CD4-positive, alpha-beta T cell treated with Interleukin-12 subunit alpha and Interleukin-12 subunit beta, for 1 hour (primary cell): ENCODE measurements at places on chromosomes 13 and 19.

GRCh38 chr13:109162248-109163036 is 533.0 kb downstream of the MYO16 start:
- peak; percentile 18 for DNase-seq

- DNase-seq, result peak; percentile 30
Measured at GRCh38 chr19:3471954-3472655, 8.2 kb downstream of the SMIM24 start.

GRCh38 chr13:64505336-64505910 is 2724.7 kb downstream of the PCDH9 start:
- DNase-seq, result no peak

DNA sequence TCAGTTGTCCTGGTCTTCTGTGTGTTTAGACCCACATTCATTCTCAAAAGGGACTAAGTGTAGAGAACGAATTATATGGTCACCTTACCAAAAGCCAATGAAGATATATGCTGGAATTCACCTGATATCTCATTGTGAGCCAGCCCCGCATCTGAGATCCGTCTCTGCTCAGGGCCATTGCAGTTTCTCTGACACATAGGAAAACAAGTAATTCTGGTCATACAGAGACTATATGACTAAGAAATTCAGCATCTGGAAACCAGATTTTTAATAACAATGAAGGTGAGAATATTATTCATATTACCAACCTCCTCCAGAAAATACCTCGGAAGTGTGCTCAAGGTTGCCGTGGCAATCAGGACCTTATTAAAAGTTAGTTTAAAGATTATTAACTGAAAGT is 278.6 kb upstream of the EDNRB start:
- DNase-seq, result no peak

DNA sequence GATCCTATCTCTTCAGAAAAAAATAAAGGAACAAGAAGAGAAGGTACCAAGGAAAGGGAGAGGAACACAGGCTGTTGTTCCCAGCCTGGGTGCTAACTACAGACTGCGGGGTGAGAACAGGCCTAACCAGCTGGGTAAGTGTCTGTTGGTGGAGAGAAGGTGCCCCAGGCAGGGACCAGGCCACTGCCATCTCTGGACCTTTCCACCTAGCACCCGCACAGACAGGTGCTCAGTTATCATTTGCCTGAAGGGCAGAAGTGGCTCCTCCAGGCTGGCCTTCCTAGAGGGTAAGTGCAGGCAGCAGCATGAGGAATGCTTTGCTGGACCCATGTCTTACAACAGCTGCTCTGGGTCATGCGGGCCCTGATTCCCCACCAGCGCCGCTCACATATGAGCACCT is 10.1 kb downstream of the DNMT1 start:
- no peak for DNase-seq

GRCh38 chr13:25881971-25882451 is 169.8 kb downstream of the SHISA2 start:
- DNase-seq, result no peak

- no peak for DNase-seq
Measured at GRCh38 chr13:105638426-105638825, 897.0 kb downstream of the EFNB2 start.

DNA sequence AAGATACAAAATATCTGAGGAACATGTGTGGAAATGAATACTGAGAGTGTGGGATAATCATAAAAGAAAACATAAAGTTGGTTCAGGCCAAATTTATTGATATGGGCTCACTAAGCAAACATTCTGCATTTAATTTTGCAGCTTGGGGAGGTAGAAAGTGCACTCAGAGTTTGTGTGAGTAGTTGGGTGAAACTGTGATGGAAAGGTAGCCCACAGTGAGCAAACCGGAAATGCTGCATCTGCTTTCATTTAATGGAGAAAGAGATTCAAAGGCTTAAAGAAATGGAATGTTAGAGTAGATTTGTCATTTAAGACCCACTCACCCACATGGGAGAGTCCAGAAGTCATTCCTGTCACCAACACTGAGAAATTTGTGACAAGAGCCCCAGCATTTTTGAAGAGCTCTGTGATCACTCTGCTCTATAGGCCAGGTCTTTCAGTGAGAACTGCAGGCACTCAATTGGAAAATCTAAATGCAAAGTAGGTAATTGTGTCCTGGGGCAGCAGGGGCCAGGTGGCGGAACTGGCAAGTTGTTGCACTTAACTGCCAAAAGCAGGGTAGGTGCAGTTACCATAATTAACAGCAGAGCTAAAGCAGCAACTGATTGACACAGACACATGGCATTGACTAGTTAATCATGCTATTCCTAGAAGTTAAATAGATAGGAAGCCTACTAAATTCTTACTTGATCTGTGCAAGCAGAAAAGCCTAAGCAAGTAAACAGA is 1228.3 kb upstream of the PCDH20 start:
- no peak for DNase-seq

GRCh38 chr13:75702476-75702875 is 66.3 kb downstream of the LMO7 start:
- DNase-seq, result no peak

DNA sequence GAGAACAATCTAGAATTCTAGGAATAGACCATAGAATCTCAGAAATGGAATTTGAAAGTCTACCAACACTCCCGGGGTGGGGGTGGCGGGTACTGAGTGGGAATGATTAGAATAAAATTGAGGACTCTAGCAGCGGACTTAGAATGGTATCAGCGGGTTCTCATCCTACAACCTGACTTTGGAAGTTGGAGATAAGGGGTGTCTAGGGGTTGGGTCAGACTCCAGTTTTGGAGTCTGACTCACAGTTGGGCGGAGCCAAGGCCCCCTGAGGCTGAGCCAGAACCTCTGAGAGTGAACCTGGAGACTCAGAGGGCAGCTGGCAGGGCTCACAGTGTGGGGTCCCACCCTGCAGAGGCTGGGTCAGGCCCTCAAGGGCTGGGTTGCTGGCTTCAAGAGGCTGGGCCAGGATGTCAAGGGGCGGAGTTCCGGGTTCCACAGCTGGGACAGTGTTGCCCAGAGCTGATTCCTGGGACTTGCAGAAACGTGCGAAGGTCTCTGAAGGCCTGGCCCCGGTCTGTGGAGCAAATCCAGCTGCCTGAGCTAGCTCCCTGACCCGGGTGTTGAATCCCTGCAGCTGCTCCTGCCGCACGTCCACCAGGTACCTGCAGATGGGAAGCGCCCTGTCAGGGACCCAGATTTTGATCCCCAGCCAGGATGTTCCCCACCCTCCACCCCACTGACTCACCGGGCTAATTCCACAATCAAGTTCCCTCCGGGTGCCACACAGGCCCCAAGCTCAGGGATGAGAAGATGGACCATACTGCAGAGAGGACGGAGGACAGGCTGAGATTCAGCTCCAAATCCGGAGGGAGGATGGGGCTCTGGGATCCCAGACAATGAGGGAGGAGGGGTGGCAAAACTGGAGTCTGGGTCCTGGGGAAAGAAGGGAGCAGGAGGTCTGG is 1.6 kb upstream of the TNNI3 start:
- DNase-seq, result no peak

DNA sequence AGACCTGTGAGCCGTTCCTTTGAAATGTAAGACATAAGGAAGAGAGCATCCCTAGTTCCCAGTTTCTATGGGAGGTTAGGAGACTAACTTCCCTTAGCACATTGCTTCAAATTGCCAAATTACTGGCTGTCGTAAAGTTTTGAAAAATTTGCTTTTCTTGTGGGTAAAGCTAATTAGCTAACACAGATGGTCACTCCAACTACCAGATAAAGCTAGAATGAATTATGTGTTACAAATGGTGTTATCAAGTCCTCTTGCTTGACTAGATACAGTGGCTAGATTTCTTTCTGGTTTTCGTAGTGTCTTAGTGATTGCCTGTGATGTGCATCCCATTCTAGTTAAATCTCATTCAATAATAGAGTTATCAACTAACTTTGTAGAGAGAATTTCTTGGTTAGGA is 416.6 kb upstream of the ATXN8OS start:
- DNase-seq, result no peak

DNA sequence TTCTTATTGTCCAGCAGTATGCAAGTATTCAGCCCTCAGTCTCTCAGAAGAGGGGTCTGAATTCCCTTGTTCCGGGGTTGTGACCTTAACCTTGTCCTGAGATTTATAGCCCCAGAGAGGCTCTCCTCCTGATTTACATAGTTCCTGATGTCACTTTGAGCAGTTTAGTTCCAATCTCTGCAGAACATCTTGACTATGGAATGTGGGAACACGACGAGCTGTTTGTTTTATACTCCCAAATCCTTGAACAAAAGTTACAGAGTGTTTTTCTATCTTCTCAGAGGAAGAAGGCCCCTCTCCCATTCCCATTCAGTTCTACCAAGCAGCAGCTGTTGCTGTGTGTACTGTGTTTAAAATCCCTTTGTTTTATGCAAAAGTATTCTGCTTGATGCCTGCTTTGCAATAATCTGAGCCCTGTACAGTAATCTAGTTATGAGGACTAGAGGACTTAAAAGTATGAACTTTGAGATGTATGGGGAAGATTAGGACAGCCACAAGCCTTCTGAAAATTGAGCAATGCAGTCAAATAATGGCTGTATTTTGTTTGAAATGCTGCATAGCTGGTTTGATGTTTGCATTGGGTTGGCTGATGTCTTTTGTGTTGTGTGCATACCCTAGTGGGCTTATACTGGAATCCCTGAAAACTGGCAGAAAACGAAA is 74.7 kb downstream of the KL start:
- DNase-seq, result no peak

- DNase-seq, result no peak
Measured at GRCh38 chr19:17235971-17236777, 9.5 kb downstream of the NR2F6 start.

DNA sequence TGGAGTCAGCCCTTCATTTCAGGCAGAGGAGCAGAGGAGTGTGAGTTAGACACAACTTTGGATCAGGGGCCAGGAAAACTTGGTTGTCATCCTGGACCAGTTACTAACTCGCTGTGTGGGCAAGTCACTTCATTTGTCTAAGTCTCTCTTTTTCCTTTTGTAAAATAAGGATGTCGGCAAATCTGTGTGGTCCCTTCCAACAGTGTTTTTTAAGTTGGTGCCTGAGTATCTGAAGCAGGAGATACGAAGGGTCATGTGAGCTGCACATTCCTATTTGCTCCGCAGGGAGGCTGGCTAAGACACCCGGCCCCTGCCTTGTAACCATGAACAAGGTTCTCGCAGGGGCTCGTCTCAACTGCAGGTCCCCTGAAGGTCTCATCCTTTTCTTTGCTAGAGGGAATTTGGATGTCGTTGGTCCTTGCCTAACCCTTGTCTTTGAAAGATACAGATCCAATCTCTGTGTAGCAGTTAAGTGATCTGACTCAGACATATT is 64.3 kb downstream of the LRCH1 start:
- no peak for DNase-seq

- DNase-seq, result no peak
Measured at GRCh38 chr19:55459950-55460657, 1.3 kb downstream of the ISOC2 start.

DNA sequence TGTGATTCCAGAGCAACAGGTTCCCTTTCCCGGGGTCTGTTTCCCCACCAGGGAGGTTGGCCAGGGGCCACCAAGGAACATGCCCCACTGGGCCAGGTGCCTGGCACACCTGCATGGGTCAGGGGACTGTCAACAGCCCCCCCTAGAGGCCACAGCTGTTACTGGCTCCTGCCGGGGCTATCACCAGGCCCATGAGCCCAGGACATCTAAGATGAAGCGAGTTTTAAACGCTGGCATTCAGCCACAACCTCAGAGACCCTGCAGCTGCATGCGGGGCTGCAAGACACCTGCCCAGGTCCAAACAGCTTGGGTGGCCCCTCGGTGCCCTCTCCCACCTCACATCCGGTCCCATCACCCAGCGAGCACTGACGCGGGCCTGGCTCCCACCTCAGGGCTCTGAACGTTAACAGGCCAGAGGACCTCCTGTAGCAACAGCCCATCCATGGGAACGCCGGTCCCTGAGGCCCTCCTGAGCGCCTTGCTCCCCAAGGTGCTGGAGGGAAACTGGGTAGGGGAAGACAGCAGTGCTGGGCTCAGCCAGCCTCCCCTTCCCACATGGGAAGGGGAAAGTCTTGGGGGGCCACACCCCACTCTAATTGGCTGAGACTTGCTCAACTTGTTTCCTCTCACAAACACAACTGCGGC is 12.0 kb downstream of the KHSRP start:
- peak; percentile 60 for DNase-seq

DNA sequence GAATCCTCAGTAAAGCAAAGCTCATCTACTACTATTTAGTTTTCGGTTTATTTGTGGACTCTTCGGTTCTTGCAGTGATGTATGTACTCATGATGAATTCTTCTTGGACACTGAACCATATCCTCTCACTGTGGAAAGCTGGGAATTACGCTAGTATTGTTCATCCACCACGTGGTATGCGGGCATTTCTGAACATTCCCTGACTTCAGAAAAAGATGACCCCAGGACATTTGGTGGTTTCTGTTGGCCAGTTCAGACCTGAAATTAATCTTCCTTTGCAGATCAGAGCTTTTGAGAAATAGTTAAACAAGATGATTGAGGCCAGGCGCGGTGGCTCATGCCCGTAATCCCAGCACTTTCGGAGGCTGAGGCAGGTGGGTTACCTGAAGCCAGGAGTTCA is 25.3 kb upstream of the FBN3 start:
- no peak for DNase-seq

DNA sequence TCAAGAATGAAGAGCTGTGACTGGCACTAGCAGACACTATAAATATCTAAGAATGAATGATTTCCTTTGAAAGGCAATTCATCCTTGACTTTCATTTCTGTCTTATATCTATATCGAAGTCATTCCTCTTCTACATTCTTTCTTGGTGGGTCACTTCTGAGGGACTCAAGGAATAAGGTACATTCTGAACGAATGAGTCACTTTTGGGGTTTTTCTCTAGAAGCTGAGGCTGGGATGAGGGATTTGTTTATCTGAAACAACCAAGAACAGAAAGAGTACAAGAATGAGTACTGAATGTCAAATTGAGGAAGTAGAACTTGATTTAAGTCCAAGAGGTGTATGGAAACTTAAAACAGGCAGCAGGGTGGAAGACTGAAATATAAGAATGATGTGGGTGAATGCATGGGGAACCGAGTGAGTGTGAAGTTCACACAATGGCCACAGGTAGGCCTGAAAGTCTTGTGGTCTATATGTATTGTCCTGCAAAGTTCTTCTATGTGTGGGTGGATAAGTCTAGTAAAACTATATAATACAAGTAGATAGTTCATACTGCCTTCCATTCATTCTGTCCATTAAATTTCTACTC is 343.9 kb downstream of the OXGR1 start:
- DNase-seq, result no peak

DNA sequence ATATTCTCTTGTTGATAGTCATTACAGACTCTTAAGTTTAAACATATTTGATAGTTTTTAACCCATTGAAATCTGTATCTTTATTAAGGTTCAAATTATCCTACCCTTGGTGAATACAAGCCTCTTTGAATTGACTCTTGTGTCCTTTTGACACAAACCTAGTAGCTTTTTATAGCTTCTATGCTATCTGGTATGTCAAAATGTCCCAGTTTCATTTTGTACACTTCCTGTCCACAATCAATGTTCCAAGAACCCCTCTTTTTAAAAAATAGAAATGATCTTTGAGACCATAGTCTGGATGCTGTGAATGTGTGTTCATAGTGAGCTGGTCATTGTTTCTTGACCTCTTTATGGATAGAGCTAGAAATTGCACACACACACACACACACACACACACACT is 39.2 kb upstream of the FGF14 start:
- DNase-seq, result no peak
